ENCODE measurements at places on chromosomes 3 and 15.
A peak's percentile ranks its signal among the peaks of the same experiment; 100 is the strongest.

DNA sequence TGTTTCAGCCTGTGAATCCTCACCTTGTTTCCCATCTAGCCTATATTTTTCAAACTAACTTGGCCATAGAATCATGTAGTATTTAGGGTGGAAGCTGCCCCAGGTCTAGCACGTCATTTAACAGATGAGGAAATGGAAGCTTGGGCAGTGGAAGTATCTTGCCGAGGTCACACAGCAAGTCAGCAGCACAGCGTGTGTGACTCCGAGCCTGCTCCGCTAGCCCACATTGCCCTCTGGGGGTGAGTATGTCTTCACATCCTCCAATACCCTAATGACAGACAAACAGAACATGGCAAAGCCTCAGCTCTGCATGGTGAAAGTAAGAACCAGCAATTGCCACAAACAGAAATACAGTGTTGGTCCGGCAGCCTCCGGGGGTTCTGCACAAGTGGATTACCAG is 2.2 kb upstream of the CCR5 start:
- no peak overlapping the region for H3K27ac ChIP-seq
- no peaks in the 10 kb centered on the region for H3K4me1 ChIP-seq
- no peaks in the 10 kb centered on the region for H3K36me3 ChIP-seq
- peaks cover 9% of the 10 kb centered on the region for H3K27me3 ChIP-seq
- H3K4me3 ChIP-seq: no peak overlapping the region

DNA sequence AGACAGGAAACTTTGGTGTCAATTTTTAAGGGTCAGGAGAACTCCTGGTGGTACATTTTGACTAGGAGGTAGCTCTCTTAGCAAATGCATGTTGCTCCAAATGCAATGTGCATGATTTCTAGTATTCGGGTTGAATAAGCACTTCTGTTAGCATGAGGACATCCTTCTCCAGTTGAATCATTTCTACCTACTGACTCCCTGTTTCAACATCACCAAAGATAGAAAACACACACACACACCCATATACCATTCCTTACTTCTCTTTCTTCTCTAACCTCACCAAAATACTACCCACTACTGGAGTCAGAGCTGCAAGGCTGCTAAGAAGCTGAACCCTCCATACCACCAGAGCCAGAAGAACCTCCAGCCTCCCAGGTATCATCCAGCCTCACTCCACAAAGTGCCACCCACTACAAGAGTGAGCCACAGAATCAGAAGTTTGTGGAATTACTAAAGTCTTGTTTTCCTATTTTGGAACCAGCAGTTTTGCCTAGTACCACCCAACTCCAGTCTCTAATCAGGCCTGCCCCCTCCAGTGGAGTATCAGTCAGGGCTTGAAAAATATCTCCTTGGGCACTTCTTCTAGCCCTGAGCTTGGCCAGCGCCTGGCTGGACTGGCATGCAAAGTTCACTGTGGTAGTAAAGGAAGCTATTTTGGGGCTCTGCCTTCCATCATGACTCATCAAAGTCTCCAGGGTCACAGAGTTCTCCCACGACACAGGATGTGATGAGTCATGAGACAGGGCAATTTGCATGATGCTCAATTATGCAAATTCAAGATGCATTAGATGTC is 110.3 kb downstream of the CYP19A1 start:
- H3K27ac ChIP-seq: peak overlapping the region; percentile 11
- H3K36me3 ChIP-seq: no peaks in the 10 kb centered on the region
- peaks cover 27% of the 10 kb centered on the region for H3K4me1 ChIP-seq
- peaks cover 24% of the 10 kb centered on the region for H3K27me3 ChIP-seq
- H3K4me3 ChIP-seq: no peak overlapping the region
- DNase-seq: peak; percentile 60

- no peaks in the 10 kb centered on the region for H3K36me3 ChIP-seq
- H3K4me1 ChIP-seq: no peaks in the 10 kb centered on the region
- DNase-seq: no peak
- no peaks in the 10 kb centered on the region for H3K27me3 ChIP-seq
These were observed 240.6 kb downstream of the OTOL1 start for GRCh38 chr3:161737171-161737570.

- H3K36me3 ChIP-seq: no peaks in the 10 kb centered on the region
- no peaks in the 10 kb centered on the region for H3K27me3 ChIP-seq
- DNase-seq: peak; percentile 73
These were observed 9.1 kb upstream of the SKIC8 start for GRCh38 chr15:78308422-78309032.

GRCh38 chr15:39287322-39288195 is 293.3 kb upstream of the THBS1 start:
- H3K27me3 ChIP-seq: no peaks in the 10 kb centered on the region
- H3K36me3 ChIP-seq: no peaks in the 10 kb centered on the region
- DNase-seq: peak; percentile 72
- peaks cover 26% of the 10 kb centered on the region for H3K4me1 ChIP-seq
- H3K4me3 ChIP-seq: no peak overlapping the region

GRCh38 chr3:4776399-4776979 is 202.7 kb upstream of the BHLHE40 start:
- H3K36me3 ChIP-seq: no peaks in the 10 kb centered on the region
- DNase-seq: no peak
- no peak overlapping the region for H3K27ac ChIP-seq
- peaks cover 4% of the 10 kb centered on the region for H3K4me1 ChIP-seq
- no peak overlapping the region for H3K4me3 ChIP-seq
